ENCODE measurements at places on chromosomes 2 and 18.

DNA sequence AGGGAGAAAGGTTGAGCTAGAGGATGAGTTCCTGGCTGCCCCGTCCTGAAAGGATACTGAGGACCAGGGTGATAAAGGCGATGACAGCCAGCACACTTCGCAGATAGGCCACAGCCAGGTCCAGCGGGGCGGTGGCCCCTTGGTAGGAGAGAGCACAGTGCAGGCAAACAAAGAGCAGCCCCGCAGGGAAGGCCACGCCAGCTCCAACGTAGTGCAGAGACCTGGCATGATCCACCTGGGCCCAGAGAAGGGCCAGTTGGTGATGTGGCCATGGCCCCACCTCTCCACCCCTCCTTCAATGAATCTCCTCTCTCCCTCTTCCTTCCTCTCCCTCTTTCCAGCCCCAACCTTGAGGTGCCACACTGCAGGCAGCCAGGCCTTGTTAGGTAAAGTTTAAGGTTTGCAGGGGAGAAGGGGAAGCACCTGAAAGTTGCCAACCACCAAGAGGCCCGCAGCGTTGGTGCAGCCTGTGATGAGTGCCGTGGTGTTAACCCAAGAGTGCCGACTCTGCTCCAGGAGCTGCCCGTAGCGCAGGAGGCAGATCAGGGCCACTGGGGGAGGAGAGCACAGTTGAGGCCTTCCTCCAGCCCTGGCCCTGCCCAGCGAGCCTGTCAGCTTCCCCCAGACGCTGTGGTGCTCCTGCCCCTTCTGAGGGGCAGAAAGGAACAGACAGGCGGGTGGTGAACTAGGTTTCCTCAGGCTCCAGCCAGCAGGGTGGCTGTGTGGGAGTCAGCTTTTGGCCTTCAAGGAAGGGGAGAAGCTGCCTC, 2.8 kb downstream of the TMEM150A start:
- no peak for DNase-seq

DNA sequence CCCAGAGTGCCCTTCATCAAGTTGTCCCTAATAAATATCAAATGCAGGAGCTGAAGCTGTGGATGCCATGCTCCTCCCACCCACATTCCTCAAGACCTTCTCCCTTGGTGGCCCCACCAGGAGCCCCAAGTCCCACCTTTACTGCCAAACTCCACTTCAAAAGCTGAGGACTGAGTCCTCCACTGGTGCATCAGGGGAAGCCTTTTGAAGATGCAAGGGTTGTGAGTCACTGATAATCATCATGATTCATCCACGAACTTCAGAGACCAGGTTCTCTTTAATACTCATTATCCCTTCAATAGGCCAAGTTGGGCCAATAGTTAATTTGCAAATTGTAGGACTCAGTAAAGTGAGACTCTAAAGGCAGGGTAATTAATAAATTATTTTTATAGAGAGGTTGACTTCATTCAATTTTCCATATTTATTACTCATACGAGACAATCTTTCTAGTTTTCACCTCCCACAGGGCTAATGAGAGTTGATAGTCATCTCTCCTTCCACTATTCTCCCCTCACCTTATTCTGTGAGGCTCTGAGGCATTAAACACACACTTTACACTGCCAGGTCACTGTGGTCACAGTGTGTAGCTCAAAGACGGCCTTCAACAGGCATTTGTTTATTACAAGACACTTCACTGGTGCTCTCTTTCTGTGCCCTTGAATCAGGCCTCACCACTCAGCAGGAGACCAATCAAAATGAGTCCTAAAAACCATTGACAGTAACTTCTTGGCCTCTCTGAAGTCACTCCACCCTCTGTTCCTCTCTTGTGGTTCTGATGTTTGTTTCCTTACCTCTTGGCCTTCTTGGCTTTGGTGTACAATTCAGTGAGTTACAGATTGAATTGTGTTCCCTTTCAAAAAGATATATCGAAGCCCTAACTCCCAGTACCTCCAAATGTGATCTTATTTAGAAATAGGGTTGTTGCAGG, 99.9 kb downstream of the TRIB2 start:
- DNase-seq, result no peak

GRCh38 chr2:227365833-227366232, 13.3 kb downstream of the TM4SF20 start:
- DNase-seq, result no peak

DNA sequence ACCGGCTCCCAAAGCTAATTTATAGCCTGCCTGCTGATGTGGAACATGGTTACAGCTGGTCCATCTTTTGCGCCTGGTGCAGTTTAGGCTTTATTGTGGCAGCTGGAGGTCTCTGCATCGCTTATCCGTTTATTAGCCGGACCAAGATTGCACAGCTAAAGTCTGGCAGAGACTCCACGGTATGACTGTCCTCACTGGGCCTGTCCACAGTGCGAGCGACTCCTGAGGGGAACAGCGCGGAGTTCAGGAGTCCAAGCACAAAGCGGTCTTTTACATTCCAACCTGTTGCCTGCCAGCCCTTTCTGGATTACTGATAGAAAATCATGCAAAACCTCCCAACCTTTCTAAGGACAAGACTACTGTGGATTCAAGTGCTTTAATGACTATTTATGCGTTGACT, 51.4 kb downstream of the TMEM178A start:
- DNase-seq, result no peak

DNA sequence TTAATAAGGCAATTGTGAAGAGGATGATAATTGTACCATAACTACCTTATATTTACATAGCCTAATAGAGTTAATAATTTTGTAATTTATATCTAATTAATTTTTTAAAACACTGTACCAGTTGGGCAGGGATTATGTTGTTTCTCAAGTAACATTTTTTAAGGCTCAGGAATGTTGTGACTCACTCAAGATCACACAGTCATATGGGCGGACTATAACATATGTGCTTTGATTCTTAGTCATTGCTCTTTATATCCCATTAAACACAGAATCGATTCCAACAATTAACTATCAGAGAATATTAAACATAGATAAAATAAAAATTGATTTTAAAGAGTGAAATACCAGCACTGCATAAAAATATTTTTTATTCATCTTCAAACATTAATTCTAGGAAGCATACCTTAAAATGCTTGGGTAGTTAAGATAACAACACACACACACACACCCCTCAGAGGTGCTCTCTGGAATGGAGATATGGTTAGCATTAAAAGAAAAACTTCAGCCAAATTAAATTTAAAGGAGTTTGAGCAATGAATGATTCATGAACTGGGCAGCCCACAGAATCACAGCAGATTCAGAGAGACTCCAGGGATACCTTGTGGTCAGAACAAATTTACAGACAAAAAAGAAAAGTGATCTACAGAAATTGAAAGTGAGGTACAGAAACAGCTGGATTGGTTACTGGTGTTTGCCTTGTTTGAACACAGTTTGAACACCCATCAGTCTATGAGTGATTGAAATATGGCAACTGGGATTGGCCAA, 869.4 kb upstream of the ID2 start:
- DNase-seq, result no peak

DNA sequence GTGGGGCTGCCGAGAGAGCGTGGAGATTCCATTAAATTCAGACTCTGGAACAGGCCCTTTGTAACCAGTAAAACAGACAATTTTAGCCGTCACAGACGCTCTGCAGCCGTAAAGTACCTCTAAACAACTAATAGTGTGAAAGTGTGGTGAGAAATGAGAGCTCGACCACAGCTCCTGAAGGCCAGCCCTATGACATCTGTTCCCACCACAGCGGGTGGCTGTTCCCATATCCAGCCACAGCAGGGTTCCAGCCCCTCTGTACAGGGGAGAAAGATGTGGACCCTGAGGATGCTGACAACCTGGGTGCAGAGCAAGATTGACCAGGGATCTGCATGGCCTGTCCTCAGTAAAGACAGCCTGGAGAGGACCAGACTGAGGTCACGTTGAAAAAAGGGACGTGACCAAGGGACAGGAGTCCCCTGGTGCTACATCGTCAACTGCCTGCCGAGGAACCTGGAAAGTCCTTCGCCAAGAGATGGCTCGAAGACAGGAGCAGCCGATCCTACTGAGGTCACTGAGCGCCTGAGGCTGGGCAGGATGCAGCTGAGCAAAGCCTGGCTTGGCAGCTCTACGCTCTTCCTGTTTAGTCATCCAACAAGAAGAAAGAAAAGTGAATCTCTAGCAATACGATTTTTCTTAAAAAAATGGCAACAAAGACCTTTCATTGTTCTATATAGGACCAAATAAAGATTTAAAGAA, 831.7 kb downstream of the RNF144A start:
- no peak for DNase-seq

All from NCI-H1048 (cell line).